Activated B cell treated with CpG ODN at 0.5 μM for 24 hours (primary cell): ENCODE measurements at places on chromosomes 5 and 9. TPM values are rescaled to one million over a fixed set of nuclear protein-coding genes. Genes with fewer than 3 reads are reported as not detected.
A peak's percentile ranks its signal among the peaks of the same experiment; 100 is the strongest.

DNA sequence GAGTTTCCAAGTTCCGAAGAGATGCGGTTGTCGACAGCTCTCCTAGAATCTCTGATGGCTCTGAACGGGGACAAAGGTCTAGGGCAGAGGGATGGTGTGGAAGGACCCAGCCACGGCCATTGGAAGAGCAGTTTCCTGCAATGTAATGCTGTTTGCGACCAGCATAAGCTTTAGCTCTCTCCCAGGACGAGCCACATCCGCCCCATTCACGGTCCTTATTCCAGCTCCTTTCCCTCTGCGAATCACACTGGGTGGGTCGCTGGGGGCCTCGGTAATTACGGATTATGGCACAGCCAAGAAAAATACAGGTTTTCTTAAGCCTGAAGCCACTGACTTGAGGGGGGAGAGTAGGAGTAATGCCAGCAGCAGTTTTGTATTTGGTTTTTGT is 22.7 kb downstream of the ANXA2R start:
- peaks cover 40% of the 10 kb centered on the region for H3K4me1 ChIP-seq
- H3K4me3 ChIP-seq = peak overlapping the region; percentile 97
- peak overlapping the region; percentile 100 for H3K27ac ChIP-seq
- peaks cover 17% of the 10 kb centered on the region for H3K36me3 ChIP-seq
- no peak for DNase-seq
- no peaks in the 10 kb centered on the region for H3K27me3 ChIP-seq

- H3K4me3 ChIP-seq = no peak overlapping the region
- no peaks in the 10 kb centered on the region for H3K36me3 ChIP-seq
- no peaks in the 10 kb centered on the region for H3K27me3 ChIP-seq
- peak; percentile 1 for DNase-seq
Measured at GRCh38 chr5:1299511-1299850, 4.6 kb upstream of the TERT start.

Gene GOLM1
- 0.44 and 0.80 TPM in 2 replicates for total RNA-seq

Gene PHYHD1
- total RNA-seq = 0.86 and 1.0 TPM in 2 replicates

Gene C7
- total RNA-seq = not detected in 2 replicates

Gene SLC6A7
- not detected in 2 replicates for total RNA-seq
